ENCODE measurements at places on chromosomes 16 and 17.

DNA sequence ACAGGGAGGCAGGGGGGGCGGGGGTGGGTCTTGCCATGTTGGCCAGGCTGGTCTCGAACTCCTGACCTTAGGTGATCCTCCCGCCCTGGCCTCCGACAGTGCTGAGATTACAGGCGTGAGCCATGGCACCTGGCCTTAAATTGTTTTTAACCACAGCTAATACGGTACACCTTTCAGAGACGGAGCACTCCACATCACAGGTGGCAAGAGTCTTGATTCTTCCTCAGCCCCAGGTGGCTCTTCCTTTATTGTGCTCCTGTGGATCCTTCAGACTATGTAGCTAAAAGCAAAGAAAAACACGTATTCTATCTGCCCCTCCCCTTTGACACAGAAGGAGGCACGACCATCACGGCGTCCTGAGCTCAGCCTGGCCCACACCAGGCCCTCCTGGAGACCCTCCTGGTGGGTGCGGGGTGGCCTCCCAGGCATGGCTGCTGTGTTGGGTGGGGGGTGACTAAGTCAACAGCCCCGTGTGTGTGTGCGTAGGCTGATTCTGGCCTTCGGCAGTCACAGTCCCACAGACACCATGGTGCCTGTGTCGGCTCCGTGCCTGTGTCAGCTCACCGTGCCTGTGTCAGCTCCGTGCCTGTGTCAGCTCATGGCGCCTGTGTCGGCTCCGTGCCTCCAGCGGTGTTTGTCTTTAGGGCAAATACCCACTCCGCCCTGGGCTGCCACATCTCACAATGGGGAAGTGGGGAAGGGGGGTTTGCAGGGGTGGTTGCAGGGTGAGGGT lies 10.8 kb upstream of the SECTM1 start:
- DNase-seq = no peak

DNA sequence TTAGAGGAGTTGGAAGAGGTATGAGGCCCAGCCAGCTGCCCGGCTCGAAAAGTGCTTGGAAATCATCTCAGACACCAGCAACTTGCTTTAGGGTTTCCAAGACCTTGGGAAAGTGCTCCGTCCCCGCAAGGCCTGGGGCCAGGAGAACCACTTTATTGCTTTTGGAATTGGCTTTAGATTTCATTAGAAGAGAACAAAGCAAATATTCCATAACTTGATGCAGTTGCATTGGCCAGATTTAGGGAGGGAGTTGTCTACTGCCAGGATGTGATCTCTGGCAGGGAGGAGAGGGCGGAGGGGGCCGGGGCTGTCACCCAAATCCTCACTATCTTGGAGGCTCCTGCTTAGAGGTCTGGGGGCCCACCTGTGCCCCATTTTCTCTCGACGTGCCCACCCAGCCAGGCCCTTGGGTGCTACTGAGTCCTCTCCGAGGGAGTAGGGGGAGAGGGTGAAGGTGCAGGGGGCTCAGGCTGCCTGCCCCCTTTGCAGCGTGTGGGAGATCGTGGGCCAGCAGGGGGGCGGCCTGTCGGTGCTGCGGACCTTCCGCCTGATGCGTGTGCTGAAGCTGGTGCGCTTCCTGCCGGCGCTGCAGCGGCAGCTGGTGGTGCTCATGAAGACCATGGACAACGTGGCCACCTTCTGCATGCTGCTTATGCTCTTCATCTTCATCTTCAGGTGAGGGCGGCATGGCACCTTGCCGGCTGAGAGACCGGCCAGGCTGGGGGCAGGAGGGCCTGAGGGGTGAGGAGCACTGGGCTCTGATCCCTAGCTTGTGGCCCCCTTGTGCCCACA lies 30.6 kb downstream of the CACNA1G start:
- DNase-seq = no peak

DNA sequence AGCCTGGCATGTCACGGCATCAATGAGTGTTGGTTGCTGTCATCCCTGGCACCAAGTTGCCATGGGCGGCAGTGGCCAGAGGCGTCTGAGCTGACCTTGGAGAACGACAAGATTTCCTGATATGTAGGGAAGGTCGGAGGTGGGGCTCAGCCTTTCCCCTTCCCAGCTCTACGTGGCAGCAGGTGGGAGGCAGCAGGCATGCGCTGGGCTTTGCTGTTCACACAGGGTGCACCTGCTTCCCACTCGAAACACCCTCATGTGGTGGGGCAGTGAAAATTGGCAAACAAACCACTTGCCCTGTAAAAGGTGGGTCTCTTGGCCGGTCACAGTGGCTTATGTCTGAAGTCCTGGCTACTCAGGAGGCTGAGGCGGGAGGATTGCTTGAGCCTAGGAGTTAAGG lies 12.3 kb upstream of the TFAP4 start:
- no peak for DNase-seq

- no peak for DNase-seq
These were observed 1.4 kb upstream of the SLC25A10 start for GRCh38 chr17:81710514-81711308.

- peak; percentile 64 for DNase-seq
These were observed 14.7 kb downstream of the RARA start for GRCh38 chr17:40323391-40324381.

GRCh38 chr17:34486761-34487160 lies 92.6 kb upstream of the TMEM132E start:
- DNase-seq = no peak

DNA sequence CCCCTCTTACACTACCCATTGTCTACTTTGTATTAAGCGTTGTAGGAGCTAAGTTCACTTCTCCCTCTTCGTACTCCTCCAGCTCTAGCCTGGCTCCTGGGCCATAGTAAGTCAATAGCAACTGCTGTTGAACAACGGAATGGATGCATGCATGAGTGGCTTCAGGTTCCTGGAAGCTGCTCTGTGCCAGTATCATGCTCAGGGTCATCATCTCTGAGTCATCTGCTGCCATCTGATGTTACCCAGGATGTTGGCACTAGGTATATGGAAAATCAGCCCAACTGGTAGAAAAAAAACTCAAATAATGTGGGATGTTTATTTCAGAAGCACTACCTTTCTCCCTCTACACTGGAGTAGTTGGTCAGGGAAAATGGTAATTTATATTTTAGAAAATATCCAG lies 536.8 kb downstream of the NPIPA7 start:
- no peak for DNase-seq

DNA sequence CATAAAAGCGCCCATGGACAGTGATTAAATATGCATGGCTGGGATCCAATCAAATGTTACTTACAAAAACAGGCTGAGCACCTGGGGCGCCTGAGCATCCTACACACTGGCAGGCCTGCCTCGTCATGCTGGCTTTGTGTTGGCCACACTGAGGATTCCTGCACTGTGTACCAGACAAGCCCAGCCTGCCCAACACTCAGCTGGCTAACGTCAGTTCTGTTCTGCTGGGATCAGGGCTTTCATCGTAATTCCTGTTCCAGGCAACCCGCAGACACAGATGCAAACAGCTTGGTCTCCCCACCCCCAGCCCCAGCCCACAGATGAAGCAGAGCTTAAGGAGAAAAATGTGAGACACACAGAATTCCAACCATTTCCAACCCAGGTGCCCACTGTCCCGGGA lies 30.7 kb downstream of the PIMREG start:
- DNase-seq = no peak

DNA sequence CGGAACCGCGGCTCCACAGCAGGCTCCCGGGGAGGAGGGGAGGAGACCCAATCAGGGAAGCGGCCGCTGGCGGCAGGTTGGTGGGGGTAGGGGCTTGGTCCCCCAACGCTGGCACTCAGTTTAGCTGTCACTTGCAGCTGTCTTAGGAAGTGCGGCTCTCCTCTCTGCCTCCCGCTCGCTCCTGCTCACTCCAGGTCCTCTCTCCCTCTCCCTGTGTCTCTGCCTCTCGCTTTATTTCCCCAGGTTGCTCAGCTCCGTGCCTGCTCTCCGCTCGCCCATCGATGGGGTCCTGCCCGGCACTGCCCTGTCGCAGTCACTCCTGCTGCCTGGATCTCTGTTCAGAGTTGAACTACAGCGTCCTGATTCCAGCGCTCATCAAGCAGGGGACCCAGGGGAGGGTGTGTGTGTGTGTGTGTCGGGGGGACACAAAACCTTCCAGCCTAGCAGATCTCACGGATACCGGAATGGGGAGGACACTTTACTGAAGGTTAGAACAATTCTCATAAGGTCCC lies 145.6 kb downstream of the ENGASE start:
- DNase-seq = no peak

- no peak for DNase-seq
These were observed 702.0 kb downstream of the KCNJ2 start for GRCh38 chr17:70871180-70871818.

DNA sequence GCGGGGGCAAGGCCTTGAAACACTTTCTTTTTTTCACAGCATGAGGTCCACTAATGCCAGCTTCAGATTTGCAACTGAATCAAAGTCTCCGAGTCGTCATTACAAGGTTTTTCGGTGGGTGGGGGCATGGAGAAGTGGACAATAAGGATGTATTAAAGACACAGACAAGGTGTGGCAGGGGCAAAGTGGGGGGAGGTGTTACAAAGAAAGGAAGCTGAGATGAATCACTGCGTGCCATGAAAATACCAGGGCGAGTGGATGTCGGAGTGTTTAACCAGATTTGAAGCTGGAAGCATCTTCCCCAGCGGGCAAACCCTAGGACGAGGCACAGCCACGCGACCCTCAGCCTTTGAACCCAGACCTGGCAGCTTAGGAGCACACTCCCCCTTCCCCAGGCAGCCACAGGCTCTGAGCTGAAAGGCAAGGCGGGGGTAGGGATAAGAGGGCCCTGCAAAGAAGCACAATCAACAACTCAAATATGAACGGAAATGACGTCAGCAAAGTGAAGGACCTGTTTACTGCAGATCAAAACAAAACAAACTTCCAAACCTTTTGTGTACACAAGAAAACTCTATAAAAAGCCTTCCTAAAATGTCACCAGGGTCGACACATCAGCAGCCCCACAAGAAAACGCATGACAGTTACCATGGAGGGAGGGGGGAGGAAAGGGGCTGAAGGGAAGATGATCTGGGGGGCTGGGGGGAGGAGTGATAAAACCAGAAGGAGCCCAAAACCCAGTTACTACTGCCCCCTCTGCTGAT lies 5.6 kb upstream of the ZFHX3 start:
- DNase-seq = no peak

DNA sequence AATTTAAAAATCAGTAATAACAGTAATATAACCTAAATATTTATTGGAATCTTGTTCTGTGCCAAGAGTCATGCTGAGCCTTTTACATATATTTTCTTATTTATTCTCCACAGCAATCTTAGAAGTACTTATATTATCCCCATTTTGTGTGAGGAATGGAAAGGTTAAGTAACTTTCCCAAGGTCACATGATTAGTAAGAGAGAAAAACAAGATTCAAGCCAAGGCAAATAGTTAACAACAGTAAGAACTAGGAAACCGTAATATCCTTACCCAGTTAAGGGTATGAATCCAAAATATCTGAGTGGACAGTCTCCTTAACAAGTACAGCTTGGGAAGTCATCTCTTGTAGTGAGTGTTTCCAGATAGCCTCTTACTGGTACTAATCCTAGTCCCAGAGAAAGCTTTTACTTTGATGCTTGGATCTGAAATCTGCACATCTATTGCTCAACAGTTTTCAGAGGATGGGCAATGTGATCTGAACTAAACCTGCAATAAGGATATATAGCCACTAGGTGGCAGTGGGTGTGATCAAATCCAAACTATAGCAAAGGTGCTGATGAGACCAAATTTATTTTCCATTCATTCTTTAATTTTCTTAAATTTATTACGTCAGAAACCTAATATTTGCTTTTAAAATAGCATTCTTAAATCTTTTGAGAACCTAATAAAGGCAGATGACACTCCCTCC lies 23.3 kb downstream of the SHISA6 start:
- DNase-seq = no peak

DNA sequence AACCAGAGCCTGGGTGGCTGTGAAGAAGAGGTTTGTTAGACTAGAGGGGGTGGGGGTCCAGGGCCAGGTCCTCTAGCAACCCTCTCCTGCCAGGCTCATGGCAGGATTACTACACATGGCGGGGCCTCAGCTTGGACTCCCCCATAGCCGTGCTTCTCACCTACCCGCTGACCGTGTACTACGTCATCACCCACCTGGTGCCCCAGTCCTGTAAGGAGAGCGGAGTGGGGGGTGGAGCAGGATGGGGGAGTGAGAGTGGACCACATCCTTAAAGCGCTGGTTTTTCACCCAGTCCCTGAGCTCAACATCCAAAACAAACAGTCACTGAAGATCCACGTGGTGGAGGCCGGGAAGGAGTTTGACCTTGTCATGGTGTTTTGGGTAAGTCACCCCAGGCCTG lies 4.2 kb upstream of the CXCL16 start:
- no peak for DNase-seq

DNA sequence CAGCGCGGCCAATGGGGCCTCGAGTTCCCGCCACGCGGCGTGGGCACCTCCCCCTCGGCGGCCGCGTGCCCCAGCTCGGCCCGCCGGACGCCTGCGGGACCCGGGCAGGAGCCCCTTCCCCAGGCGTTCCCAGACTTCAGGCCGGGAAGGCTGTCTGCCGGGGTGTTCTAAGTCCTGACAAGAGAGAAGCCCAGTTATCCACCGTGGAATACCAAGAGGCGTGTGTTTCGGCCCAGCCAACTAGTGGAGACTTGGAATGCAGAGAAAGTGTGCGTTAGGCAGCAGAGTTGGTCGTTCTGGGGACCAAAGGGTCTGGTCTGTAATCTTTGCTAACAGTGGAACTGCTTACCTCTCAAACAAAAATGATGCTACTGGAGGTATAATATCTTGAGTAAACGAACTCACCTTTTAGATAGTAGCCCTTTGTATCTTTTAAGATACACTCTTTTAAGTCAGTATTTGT lies 251 bp upstream of the HSF5 start:
- no peak for DNase-seq

- no peak for DNase-seq
These were observed 5.2 kb upstream of the CDK3 start for GRCh38 chr17:75995385-75995925.

- no peak for DNase-seq
These were observed 29.1 kb downstream of the CIBAR2 start for GRCh38 chr16:85083051-85083639.
